NCI-H1417 (cell line): ENCODE measurements at places on chromosomes 6 and 20.

- DNase-seq: no peak
Measured at GRCh38 chr20:21399005-21399475, 1.7 kb upstream of the NKX2-4 start.

GRCh38 chr20:61645732-61646131 is 393.7 kb downstream of the CDH4 start:
- DNase-seq: no peak

DNA sequence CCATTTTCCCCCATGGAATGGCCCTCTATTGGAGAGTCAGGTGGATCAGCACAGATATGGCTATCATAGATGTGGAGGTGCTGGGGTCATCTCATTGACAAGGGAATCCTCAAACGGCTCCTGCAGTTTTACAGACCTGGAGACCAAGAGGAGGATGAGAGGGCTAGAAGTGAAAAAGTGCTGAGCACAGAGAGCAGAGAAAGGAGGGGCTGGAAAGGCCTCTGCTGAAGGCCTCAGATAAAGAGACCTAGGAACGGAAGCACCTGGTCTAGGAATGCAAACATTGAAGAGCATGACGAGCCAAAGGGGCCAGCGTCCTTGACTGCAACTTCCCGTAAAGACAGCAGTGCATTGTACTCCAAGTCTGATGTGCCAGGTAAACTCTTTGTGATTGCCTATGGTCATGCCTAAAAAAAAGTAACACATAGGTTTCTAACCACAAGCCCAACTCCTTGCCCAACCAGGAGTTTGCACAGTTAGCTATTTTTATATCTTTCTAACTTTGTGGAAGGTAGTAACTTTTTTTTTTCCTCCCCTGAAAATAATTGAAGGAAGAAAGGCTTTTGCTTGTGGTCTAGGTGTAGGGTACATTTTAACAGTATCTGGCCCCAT is 15.2 kb downstream of the RSPH4A start:
- peak; percentile 22 for DNase-seq

- no peak for DNase-seq
Measured at GRCh38 chr6:148521158-148521557, 178.5 kb downstream of the SASH1 start.

DNA sequence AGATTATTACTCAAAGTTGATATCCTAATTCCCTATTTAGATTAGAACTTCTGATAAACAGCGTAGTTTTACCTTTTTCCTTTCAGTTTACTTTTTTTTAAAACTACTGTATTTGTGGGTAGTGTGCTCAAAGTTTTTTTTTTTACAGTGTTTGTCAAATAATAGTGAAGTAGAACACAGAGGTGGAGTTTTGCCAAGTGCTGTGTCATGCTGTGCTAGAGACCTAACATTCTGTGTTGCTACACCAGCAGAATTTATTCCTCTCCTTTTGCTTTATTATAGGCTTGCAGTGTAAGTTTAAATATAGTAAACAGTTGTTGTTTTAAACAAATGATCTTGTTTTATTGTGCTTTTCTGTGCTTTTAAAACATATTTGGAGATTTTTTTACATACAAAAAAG is 125.4 kb downstream of the HIVEP1 start:
- DNase-seq: no peak

DNA sequence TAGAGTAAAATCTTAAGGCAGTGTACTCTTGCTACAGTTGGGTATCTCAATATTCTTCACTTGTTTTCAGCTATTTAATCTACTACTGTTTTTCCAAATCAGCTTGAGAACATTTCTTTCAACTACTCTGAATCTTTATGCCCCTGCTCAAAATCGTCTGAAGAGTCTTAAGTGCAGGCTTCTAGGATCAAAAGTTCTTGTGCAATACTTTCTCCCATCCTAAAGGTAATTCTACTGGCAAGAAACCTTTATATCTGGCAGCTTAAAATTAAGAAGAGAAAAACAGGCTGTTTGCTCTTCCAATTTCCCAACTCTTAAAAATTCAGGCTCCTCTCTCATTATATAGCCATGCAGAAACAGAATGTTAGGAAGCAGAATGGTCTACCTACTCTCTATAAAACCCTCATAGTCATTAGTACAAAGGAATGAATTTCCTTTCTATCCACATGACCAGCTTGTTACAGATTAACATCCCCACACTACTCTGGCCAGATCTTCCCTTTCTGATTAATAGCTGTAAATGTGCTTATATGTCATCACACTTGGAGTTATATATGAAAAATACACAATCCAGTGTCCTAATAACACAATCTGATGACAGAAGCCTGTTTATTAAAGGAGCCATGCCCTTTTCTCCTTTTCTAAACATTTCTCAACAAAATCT is 122.2 kb upstream of the FAM184A start:
- DNase-seq: no peak

GRCh38 chr6:156280065-156280464 is 497.1 kb upstream of the ARID1B start:
- DNase-seq: peak; percentile 94

DNA sequence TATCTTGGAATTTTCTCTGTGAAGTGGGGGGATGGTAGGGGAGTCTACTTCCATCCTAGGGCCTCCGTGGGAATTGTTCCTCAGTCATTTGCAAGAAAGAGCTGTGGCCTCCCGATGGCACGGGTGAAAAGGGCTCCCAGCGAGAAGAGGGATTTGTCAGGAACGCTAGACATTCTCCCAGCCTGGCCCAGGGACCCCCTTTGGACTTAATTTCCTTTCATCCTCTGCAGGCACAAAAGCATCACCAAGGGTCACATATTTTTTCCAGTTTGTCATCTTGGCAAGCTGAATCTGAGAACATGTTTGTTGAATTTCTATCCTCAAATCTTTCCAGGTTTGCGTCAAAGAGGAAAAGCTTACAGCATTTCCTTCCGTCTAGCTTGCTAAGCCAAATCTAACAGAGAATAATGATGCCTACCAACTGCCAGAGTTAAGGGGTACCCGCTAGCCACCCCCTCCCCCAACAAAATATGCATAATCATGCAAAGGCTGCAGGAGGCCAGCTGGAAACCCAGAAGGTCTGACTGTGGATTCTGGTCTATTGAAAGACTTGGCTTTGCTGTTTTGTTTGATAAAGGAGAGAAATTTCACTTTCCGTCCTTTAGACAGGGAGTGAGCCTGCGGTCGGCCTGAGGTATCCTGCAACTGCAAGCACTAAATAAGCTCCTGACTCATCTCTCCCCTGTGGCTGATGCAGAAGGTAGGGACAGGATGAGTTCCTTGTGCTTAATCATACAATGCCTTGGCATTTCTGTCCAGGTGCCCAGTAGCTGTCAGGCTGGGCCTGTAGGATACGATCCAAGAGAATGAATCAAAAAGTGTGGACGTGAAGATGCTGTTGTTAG is 23.1 kb downstream of the PSMG4 start:
- no peak for DNase-seq

GRCh38 chr6:31819871-31820299 is 4.5 kb downstream of the HSPA1A start:
- DNase-seq: no peak

DNA sequence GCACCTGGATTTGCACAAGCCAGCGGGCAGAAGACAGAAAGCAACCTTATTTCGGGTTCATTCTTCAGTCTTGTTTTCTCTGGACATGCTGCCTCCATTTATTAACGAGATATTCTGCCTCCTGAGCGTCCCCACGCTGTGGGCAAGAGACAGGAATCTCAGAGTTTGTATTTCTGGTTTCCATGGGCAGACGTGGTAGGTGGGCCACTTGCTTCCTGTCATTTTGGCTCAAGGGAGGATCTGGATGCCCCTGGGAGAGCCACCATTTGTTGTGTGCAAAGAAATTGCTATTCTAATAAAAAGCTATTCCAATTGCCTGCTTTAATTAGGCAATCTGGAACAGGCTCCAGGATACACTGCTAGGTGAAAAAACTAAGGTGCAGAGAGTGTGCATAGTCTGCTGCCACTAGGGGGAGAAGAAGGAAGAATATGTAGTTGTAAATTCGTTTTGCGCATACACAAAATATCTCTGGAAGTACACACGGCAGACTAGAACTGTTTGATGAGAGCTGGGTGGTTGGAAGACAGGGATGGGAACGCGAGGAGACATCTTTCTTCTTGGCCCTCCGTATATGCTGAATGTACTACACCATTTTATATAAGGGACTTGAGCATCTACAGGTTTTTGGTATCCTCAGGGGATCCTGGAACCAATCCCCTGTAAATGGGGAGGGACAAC is 30.1 kb upstream of the SLC16A10 start:
- peak; percentile 36 for DNase-seq

DNA sequence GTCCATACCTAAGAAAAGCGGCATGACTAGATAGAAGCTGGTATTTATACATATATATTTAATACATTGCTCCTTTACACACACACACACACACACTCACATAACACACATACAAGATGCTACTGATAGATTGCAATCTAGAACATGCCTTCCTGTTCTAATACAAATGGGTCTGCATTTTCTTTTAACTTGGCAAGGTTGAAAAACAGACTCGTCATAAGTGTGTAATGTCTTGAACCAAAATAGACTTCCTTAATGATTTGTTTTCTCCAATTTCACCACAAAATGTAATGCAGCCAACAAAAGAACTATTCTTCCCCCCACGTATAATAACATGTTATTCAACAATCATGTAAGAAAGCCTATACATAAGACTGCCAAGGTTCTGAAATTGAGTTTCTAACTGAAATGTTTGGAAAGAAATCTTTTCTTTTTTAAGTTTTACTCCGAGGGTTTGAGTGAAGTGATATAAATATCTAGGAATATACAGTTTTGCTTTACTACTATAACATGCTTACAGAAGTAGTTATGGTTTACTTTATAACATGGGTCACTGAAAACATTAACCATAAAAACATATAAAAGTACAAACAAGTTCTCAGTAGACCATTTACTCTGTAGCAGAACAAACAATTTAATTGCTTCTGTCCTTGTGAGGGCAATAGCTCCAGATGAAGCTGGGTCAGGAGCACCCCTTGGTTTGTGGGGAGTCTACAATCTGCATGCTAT is 207.5 kb downstream of the FOXC1 start:
- DNase-seq: no peak

DNA sequence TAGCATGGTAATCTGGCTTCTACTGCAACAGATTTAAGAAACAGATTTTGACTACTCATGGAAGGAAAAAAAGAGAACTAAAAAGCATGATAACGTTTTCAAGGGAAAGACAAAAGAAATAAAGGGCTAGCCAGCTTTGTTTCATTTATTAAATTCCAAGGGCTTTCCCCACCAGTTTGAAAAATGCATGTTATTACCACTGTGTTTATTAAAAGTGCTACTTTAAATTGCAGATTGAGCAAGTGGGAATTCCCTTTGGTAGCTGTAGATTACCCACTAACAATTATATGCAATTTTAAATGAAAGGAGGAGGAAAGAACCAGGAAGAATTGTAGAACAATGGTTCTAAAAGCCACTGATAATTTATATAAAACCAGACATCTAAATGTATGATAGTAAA is 40.6 kb upstream of the NHSL1 start:
- DNase-seq: no peak

- DNase-seq: no peak
Measured at GRCh38 chr6:145815309-145816274, 997 bp upstream of the FBXO30 start.

- no peak for DNase-seq
Measured at GRCh38 chr6:41917528-41917927, 3.4 kb downstream of the MED20 start.

GRCh38 chr20:63433351-63433750 is 39.1 kb downstream of the KCNQ2 start:
- DNase-seq: no peak

DNA sequence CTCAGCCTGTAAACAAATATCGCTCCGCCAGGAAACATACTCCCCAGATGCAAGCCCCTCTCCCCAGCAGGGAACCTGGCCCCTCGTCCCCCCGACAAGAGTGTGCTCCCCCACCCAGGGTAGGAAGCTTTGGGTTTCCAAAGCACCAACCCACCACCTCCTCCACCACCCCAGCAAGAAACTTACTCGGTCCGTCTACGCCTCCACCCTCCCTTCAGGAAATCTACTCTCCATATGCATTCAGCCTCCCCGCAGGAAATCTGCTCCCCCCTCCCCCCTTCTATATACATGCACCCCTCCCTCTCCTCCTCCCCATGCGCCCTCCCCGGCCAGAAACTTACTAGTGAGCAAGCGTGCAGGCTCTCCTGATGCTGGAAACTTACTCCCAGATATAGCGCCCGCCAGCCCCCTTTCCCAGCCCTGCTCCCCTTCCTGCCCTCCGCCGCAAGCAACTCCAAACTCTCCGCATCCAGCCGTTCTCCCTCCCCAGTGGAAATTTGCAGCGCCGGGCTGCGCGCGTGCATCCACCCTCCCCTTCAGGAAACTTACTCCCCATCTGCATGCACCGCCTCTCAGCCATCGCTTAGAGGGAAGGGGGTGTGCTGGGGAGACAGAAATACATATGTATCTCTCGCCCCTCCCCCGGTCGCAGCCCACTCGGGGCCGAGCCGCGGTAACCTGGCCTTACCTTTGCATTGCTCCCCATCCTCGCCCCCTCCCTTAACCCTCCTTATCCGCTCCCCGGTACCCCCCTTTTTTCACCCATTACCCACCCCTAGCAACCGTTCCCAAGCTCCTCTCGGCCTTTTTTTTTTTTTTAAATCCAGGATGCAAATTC is at the start of gene TRERF1:
Gene TRERF1 (minus strand): TSS at position 594 of the 838 bp plus-strand sequence. CDS start 182,336 bp downstream, outside the sequence.
- DNase-seq: peak; percentile 84

DNA sequence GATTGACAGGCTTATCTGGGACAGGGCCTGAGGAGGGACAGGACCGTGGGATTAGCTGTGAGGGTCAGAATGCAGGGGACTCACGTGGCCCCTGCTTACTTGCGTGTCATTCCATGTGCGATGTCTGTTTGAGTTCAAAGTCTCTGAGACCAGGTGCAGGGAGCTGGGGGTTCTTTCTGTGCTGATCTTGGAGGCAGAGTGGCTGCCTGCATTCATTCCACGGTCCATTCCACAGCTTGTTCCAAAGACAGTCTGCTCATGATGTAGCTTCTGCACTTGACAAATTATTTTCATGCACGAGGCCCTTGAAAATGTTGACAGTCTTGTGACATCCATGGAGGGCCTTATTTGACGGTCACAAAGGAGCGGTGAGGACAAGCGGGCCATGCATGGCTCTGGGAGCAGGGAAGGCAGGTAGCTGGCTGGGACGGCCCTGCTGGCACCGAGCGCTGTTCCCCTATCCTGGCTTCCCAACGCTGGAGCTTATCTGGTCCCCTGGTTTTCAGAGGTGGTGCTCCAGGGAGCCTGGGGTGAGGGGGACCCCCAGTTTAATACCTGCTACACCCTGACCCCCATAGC is 156.3 kb upstream of the RNF24 start:
- DNase-seq: peak; percentile 49

- no peak for DNase-seq
Measured at GRCh38 chr6:108654465-108655106, 93.9 kb downstream of the FOXO3 start.

DNA sequence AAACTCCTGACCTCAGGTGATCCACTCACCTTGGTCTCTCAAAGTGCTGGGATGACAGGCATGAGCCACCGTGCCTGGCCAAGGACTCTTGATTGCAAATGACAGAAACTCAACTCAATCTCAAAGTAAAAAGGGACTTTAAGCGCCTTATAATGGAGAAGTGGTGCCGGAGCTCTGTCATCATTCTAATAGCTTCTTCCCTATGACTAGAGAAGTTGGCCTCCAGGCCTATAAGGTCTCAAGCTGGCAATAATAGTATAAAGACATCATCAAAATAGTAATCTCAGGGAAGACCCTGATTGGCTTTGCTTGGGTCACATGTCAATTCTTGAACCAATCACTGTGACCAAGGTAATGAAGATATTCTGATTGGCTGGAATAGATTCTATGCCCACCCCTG is 8.5 kb upstream of the KIAA1755 start:
- DNase-seq: no peak
